CD4-positive, alpha-beta T cell (primary cell): ENCODE measurements at places on chromosomes 3 and 15.

GRCh38 chr3:8888301-8888915 is 74.9 kb downstream of the RAD18 start:
- DNase-seq: no peak

GRCh38 chr3:72595927-72596610 is 252.2 kb downstream of the SHQ1 start:
- DNase-seq: no peak

- no peak for DNase-seq
Measured at GRCh38 chr3:190673148-190673547, 159.3 kb downstream of the IL1RAP start.

- DNase-seq: no peak
Measured at GRCh38 chr3:45670436-45670835, 18.8 kb upstream of the SACM1L start.

DNA sequence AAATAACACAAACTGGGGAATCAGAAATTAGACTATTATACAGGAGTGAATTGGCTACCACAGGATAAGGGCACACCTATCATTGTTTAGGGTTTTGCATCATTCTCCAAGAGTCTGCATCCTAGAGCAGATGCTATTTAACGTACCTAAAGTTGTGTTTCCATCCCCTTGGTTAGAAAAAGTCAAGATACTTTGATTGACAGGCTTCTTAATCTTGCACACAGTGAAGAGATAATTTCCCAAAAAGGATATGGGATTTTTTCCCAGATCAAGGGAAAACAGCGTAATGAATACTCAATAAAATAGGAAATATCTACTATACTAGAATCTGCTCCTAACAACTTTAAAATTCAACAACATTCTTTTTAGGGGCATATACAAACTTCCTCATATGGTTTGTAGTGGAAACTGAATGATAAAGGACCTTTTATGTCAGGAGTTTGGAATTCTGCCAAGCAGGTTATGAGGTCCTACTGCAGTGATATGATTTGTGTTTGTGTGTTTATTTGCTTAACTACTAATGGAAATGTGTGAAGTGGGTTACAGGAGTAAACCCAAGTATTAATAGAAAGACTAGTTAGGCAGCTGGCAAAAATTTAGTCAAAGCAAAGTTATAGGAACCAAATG is 124.1 kb upstream of the MME start:
- DNase-seq: no peak

DNA sequence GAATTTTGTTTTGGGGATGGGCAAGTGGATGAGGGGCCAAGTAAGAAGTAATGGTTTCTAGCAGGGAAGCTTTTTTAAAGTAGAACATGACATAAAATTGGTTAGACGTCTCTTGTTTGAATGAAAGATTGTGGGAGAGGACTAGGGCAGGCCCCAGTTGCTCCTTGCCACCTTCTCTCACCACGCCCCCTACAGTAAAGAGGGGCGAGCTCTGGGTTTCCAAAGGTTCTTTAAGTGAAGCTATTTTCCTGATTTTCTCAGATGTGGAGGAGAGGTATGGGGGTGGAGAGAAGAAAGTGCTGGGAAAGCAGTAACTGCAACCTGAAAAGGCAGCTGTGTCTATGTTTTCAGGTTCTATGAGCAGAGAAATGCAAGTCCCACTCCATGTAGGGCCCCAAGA is 32.6 kb upstream of the SKIL start:
- no peak for DNase-seq
